NCI-H146 (cell line): ENCODE measurements at places on chromosomes 12 and 14.
A peak's percentile ranks its signal among the peaks of the same experiment; 100 is the strongest.

DNA sequence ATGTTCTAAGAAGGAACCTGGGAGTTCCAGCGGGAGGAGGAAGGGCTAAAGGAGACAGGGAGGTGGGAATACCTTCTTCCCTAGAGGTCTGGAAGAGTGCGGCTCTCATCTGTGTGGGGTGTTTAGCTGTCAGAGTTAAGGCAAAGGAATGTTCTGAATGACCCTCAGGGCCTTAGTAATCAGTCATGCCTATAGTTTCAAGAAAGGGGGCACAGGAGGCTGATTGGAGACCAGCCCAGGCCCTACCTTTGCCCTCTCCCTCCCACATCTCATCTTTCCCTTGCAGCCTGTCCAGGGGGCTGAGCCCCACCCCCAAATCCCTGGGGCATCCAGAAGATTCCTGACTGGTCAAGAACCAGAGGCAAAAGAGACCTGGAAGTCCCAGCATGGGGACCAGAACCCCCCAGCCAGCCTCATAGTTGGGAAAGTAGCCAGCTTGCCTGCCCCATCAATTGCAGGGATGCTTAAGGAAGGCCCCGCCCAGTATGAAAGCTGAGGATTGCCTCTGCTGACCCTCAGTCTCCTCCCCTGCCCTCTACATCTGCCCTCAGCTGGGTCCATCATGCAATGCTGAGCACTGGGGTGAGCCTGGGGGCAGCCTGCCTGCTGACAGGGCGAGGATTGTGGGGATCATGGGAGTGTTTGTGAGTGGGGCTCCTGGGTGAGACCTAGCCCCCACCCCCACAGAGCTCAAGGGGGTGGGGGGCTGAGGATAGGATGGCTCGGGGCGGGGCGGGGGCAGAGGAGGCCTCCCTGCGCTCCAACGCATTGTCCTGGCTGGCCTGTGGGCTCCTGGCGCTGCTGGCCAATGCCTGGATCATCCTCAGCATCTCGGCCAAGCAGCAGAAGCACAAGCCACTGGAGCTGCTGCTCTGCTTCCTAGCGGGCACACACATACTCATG is 1.8 kb downstream of the GPR162 start:
- DNase-seq = no peak

GRCh38 chr12:131471271-131471905 is 239.5 kb upstream of the SFSWAP start:
- DNase-seq = no peak

- DNase-seq = no peak
Observed at GRCh38 chr14:49193332-49194065, 392.7 kb downstream of the RPS29 start.

DNA sequence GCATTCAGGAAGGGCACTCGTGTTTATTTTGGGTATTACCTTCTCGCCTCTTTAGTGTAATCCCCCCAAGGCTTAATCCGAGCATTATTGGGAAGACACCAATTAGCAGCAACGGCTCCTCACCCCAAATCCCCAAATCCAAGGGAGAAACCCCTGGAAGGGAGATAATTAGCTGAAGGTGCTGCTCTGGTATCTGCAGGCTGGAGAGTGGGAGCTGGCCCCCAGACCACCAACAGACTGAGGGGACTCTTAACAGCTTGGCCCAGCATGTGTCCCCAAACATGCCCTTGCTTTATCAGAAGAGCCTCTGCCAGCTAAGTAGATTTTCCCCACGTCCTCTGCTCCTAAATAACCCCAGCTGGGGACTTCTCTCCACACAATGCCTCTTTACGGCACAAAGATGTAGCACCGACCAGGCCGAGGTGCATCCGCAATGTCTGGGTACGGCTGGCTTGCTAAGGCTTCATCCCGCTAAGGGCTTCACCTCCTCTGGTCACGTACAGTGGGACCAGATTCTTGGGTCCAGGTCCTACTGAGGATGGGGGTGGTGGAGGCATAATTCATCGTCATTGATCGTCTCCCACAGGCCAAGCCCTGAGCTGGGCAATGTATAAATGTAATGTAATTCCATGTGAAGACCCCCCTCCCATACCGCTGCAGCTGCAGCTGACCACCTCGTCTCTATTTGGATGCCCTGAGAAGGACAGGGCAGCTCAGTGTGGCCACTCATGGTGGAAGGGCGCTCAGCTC is 123.7 kb upstream of the GSC start:
- DNase-seq = no peak

- no peak for DNase-seq
Observed at GRCh38 chr12:116689979-116690744, 47.7 kb downstream of the SPRING1 start.

DNA sequence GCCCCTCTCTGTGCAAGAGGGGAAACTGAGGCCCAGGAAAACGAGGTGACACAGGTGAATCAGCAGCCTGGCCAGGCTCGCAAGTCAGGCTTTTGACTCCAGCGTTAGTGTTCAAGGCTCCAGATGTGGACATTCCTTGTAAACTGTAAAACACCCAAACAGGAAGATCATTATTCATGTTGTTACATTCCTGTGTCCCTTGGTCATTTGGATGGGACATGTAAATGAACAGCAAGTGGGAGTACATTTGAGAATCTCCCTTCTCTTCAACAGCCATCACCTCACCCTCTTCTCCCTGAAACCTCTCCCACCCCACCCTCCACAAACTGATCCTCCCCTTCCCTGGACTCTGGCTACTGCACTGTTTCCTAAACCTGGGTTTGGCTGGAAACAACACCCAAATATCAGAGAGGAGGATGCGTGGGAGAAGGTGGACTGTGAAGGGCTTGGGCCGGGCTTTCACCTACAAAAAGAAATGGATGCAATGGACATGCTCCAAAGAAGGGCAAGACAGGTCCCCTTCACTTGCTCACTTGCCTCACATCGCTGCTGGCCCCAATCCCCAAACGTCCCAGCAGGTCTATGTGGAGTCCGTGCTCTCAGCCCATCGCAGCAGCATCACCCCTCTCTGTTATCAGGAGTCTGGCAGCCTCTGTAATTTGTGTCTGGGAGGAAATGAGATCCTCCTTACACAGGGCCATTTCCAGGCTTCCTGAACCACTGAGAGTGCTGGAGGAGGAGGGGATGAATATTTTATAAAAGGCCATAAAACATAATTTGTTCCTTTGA is 76.7 kb downstream of the GALNT8 start:
- DNase-seq = no peak

GRCh38 chr12:105170139-105170538 is 62.6 kb downstream of the WASHC4 start:
- DNase-seq = no peak

GRCh38 chr14:58805605-58806409 is 168.0 kb downstream of the DACT1 start:
- DNase-seq = peak; percentile 82

DNA sequence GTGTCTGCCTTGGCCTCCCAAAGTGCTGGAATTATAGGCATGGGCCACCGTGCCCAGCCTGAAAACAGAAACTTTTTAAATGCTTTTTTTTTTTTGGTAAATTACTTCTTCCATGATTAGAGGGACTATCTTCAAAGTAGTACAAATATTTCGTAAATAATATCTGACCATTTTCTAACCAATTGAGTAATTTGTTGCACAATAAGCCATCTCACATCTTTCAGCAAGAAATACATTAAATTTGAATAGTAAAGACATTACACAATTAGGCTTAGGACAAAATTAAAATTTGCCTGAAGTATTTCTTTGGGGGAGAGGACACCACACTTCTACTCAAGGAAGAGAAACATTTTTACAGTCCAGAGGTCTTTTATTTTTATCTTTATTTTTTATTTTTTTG is 84.7 kb upstream of the STRN3 start:
- no peak for DNase-seq

GRCh38 chr12:49603721-49604120 is 1.7 kb downstream of the FAM186B start:
- DNase-seq = no peak

DNA sequence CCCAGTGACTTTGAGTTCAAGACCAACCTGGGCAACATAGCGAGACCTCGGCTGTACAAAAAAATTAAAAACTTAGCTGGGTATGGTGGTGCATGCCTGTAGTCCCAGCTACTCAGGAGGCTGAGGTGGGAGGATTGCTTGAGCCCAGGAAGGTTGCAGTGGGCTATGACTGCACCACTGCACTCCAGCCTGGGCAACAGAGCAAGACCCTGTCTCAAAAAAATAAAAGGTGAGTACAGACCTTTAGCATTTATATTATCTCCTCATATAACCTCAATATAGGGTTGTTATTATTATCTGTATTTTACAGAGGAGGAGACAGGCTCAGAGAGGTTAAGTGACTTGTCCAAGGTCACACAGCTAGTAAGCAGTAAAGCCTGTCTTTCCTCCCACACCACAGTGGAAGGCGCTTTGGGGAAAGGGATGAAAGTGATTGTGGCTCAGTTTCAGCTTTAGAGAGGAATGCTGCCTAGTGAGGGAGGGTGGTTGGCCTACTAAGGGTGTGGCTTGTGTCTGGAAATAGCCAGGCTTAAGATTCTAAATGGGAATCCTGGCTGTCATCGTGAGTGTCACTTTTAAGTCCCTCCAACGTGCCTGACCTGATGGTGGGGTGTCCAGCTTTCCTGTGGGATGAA is 7.2 kb downstream of the TPCN1 start:
- no peak for DNase-seq

DNA sequence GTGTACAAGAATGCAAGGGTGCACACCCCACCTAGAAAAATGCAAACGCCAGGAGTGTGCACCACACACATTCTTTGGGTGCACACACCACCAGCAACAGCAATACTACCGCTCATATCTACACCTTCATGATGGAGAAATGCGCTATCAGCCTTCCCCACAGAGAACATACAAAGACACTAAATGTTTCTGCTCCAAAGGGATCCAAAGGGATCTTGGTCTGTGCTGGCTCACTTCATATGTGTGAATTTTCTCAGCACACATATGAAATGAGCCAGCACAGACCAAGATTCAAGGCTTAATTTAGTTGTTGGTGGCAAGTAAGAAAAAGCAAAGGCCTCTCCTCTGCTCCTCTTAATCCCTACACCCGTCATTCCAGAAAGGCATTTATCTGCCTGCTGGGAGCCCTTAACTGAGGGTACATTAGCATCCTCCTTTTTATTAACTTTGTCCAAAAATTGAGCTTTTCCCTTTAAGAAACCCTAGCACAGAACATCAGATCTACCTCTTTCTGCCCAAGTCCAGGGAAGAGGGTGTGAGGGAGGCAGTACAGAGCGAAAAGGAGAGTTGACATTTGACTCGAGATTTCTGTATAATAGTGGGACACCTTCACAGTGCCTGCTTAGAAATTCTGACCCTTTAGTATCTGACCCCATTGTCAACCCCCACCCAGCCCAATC is 8.3 kb downstream of the BMP4 start:
- DNase-seq = no peak
